ENCODE measurements at places on chromosomes 16 and 17.
A peak's percentile ranks its signal among the peaks of the same experiment; 100 is the strongest.

DNA sequence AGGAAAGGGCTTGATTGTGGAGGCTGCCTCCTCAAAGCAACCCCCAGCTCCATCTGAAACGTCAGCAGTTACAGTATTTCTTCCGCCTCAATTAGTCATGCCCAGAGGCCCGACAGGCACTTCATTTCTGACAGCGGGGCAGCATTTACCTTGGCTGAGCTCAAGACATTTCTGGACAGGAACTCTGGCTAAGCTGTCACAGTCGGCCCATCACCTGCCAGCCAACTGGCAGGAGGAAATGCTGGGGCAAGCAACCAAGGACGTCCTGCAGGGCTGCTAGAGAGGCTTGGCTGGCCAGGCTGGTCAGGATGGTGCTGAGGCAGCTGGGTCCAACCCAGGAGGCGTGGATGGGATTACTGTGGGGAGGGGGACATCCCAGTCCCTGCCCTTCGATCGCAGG, 27.8 kb downstream of the PLXDC1 start:
- no peak for DNase-seq

GRCh38 chr17:75142236-75142971, 10.9 kb upstream of the NT5C start:
- no peak for DNase-seq

DNA sequence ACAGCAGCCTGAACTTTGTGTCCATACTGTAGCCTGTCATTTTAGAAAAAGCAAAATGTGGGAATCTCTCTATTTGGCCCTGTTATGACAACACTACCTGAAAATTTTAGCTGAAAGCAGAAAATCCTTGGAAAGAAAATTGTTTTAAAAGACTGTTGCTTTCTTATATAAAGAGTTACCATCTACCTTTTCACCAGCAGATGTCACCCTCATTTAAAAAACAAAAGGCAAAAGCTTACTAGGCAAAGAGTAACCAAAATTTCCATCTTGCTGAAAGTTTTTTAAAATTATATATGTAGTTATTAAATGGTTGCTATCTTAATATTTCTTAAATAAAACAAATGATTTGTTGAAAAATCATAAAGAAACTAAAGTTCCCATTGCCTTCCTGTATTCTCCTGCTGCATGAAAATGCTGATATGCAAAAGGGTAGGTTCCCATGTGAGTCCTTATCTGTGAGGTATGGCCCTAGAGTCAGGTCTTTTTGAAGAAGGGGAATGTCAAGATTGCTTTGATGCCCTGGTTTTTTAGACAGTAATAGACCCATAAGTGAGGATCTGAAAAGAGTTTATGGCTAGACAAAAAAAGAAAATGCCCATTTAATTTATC, 61.0 kb downstream of the TNRC6C start:
- DNase-seq: peak; percentile 56

- DNase-seq: peak; percentile 22
Observed at GRCh38 chr16:50744881-50745280, 3.0 kb downstream of the CYLD start.

GRCh38 chr16:68298907-68299561, 11.7 kb downstream of the SLC7A6OS start:
- peak; percentile 86 for DNase-seq

DNA sequence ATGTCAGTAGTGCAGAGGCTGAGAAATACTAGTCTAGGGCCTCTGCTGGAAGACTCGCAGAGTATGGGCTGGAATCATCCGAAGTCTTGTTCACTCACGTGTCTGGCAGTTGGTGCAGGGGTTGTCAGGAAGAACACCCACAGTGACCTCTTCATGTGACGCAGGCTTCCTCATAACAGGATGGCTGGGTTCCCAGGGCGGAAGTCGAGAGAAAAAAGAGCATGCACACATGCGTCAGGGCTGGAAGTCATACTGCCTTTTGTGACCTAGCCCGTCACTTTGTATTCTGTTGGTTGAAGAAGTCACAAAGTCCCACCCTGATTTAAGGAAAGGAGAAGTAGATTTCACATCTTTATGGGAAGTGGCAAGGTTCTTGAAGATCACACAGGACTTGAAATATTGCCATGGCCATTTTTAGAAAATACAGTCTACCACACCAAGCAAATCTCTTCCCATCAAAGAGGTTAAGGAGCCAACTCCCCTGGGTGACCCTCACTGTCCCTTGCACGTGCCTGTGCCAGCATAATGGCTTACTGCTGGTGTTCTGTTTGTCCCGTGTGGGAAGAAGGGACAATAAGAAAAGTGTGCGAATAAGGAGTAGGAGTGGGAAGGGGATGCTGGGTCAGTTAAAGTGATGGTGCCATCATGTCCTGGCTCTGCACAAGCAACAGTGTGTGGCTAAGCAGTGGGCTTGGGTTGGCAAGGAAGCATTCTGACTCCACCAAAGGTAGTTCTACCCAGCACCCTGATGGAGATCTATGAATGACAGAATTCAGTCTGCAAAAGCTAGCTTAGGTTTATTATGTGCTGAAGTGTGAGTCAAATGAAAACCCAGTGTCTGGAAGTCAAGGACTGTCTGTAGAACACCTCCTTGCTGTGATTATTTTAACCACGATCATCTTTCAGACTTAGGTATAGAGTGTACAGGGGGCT, 28.1 kb downstream of the HEATR3 start:
- DNase-seq: no peak

- DNase-seq: no peak
Observed at GRCh38 chr17:76686538-76687297, 24.0 kb downstream of the MXRA7 start.

DNA sequence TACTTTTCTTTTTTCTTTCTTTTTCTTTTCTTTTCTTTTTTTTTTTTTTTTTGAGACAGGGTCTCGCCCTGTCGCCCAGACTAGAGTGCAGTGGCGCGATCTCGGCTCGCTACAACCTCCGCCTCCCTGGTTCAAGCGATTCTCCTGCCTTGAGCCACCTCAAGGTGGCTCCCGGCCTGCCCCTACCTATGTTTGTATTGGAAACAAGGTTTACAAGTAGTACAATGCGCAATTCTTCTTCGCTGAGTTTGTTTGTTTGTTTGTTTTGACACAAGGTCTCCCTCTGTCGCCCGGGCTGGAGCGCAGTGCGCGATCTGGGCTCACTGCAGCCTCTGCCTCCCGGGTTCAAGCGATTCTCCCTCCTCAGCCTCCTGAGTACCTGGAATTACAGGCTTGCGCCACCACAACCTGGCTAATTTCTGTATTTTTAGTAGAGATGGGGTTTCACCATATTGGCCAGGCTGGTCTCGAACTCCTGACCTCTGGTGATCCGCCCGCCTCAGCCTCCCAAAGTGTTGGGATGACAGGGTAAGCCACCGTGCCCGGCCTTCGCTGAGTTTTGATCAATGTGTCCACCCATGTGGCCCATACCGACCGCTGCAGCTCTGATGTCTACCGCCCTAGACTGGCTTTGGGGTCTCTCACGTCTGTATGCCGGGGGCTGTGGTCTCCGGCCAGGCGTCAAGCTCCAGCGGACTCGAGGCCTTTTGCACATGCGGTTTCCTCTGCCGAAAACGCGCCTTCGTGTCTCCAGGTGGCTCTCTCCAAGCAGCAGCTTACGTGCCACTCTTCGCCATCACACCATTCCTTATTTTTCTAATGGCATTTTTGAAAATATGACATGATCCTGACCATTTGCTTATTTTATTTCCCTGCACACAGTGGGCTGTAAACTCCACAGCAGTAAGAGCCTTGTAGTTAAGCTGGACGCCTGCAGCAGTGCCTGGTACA, 1.1 kb upstream of the YBX2 start:
- no peak for DNase-seq

DNA sequence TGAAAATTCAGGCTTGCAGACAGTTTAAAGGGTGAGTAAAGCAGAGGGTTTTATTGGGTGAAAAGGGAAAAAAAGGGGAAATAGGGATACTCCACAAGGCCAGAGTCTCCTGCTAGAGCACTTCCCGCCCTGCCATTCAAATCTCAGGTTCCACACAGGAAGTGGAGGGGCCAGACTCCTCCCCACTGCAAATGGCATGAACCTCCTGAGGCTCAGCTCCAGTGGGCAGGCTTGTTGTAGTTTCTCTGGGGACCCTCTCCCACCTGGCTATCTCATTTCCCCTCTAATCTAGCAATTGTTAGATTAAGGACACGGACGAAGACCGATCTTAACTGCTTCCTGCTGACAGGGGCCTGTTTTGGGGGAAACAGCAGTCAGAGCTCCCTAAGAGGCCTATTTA, 43.4 kb downstream of the TAOK1 start:
- DNase-seq: peak; percentile 62

GRCh38 chr16:51402785-51403184, 251.7 kb upstream of the SALL1 start:
- DNase-seq: no peak

- DNase-seq: no peak
Observed at GRCh38 chr16:52546291-52547003, 496 bp downstream of the TOX3 start.

- peak; percentile 53 for DNase-seq
Observed at GRCh38 chr16:28549301-28549899, 4.3 kb upstream of the SGF29 start.

GRCh38 chr16:81495321-81496234, 51.0 kb downstream of the CMIP start:
- no peak for DNase-seq

GRCh38 chr17:48037838-48038323, 284 bp upstream of the COPZ2 start:
- DNase-seq: peak; percentile 52

DNA sequence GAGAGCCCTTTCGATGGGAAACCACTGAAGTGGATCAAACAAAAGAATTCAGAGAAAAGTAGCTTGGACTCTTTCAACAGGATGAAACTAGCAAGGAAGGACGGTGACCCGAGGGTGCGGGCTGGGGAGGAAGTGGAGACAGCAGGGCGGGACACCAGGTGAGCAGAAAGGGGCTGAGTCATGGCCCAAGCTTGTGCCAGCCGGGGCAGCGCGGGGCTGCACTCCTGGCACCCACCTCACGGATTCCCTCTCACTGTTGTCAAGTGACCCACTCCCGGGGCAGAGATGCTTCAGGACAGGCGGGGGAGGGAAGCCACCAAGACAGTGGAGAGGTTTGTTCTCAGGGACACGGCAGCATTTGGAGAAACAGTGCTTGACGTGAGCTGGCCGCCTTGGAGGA, 10.7 kb upstream of the RNF222 start:
- DNase-seq: no peak

- DNase-seq: peak; percentile 59
Observed at GRCh38 chr16:67865318-67865717, 7.5 kb upstream of the EDC4 start.

DNA sequence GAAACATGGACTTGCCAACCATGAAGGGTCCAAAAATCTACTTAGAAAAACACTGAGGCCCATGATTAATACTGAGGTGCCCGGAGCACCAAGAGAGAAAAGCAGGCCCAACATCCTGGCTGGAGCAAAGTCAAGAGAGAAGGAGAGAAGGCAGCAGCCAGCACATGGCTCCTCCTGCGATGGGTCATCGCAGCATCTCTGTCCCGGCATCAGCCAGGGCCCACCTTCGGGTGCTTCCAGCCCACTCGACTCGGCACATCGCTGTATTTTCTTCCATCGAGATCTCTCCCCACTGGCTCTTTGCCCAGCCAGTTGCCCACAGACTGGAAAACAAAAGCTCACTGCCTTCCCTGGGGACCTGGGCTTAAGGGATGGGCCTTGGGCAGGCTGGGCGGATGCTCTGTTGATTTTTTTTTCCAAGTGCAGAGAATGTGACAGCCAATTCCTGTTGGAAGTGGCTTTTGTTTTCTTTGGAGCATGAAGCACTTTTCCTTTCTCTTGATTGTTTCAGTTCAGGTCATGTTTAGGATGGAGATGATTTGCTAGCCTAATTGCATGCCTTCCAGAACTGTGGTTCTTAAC, 58.1 kb downstream of the CYB5B start:
- DNase-seq: peak; percentile 67

DNA sequence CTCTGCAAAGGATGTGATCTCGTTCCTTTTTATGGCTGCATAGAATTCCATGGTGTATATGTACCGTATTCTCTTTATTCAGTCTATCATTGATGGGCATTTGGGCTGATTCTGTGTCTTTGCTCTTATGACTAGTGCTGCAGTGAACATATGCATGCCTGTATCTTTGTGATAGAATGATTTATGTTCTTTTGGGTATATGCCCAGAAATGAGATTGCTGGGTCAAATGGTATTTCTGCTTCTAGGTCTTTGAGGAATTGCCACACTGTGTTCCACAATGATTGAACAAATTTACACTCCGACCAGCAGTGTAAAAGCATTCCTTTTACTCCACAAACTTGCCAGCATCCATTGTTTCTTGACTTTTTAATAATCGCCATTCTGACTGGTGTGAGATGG, 60.2 kb upstream of the ADORA2B start:
- DNase-seq: peak; percentile 71

- peak; percentile 66 for DNase-seq
Observed at GRCh38 chr17:75442168-75443103, 14.0 kb upstream of the TMEM94 start.

DNA sequence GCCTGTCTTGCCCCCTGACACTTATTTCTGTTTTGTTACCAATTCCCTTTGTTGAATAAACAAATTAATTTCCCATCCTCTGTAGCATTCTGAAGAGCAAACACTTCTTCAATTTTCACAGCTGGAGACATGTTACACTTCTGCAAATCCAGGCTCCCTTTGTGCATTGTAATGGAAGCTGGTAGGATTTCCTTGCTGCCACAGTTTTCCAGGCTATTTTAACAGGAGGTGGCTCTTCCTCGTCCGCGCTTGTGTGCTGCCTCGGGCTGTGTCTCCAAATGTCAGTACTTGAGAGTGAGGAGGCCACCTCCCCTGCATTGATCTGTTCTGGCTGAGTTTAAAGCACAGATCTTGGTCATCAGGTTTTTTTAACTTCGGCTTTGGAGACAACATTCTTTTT, 40.0 kb downstream of the SOST start:
- no peak for DNase-seq

- DNase-seq: peak; percentile 93
Observed at GRCh38 chr16:709566-710499, 4.2 kb upstream of the FBXL16 start.

- DNase-seq: no peak
Observed at GRCh38 chr17:74530831-74531150, 484 bp downstream of the CD300LB start.

DNA sequence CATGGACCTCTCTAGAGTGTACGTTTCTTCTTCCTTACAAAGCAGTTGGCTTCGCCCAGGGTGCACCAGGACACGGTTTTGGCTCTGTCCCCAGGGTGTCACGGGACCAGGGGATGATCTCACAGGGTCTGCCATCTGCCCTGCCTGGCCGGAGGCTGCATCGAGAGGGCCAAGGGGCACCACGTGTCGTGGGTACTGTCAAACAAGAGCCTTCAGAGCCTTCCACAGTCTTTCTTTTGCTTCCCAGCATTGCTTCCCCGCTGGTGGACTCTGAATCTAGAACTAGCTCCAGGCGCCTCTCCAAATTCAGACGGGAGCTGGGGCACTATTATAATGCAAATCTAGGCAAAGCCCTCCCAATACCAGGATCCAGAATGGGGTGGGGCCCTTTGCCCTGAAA, 47.9 kb downstream of the MAPT start:
- DNase-seq: peak; percentile 16

GRCh38 chr17:50482110-50482509, 3.5 kb downstream of the RSAD1 start:
- DNase-seq: no peak

All from EH (cell line).